Ovary (tissue), 10 donors: ENCODE measurements at places on chromosomes 3 and 15. TPM values are rescaled to one million over a fixed set of nuclear protein-coding genes. Genes with fewer than 3 reads are reported as not detected.

DNA sequence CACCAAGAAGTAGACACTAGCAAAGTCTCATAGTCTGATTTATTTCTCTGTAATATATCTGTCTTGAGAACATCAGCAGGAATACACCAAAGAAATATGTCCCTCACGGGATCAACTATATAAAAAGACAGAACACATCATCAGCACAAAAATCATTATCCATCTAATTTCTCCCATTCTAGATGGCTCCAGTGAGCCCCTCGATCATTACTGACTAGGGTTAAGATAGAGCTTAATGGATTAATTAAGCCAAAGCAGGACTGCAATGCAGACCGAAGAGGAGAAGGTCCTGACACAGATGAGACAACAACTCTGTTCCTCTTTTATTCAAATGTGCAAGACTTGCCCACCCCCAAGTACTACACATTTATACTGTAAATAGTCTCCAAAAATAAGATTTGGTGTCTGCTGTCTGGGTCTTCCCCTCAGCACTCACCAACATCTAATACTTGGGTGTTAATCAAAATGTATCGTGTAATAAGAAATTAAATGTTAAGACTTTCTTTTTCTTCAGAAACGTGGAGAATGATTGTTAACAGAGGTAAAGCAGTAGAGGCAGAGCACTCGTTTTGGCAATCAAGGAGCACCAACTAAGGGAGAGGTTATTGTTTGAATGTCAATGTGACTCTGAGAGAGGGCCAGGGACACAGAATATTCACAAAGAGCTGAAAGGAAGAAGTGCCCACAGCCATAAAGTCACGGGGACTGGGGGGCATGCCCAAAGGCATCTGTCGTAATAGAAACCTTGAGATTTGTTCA, 133.6 kb downstream of the TIGIT start:
- H3K36me3 ChIP-seq: no peaks in the 10 kb centered on the region
- DNase-seq: no peak
- no peaks in the 10 kb centered on the region for H3K27me3 ChIP-seq
- no peak overlapping the region for H3K27ac ChIP-seq
- H3K4me3 ChIP-seq: no peak overlapping the region

GRCh38 chr15:38992506-38992905, 427.9 kb upstream of the RASGRP1 start:
- no peak for DNase-seq
- no peaks in the 10 kb centered on the region for H3K27me3 ChIP-seq
- H3K4me1 ChIP-seq: no peaks in the 10 kb centered on the region

- H3K4me3 ChIP-seq: no peak overlapping the region
- H3K36me3 ChIP-seq: no peaks in the 10 kb centered on the region
- no peak overlapping the region for H3K27ac ChIP-seq
- H3K4me1 ChIP-seq: no peaks in the 10 kb centered on the region
- DNase-seq: no peak
Measured at GRCh38 chr3:144810160-144810559, 838.5 kb downstream of the DIPK2A start.

- no peaks in the 10 kb centered on the region for H3K36me3 ChIP-seq
- no peaks in the 10 kb centered on the region for H3K27me3 ChIP-seq
- H3K4me3 ChIP-seq: no peak overlapping the region
- no peak overlapping the region for H3K27ac ChIP-seq
Measured at GRCh38 chr3:141343077-141343476, 25.2 kb upstream of the ZBTB38 start.

DNA sequence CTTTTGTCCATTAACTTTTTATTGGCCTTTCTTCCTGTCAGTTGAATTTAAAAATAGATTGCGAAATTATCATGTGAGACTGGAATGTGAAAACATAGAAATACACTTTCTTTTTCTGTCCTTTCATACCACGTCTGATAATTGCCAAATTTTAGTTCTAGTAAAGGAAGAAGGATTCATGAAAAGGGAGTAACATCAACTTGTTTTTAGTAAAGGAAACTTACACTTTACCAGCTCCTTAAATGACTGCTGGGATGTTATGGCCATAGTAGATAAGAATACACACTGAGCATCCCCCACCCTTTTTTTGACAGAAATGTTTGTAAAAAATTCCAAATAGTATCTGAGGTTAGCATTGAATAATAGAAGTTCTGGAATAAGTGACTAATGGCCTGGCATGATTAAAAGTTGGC, 137.9 kb downstream of the NEO1 start:
- no peak overlapping the region for H3K4me3 ChIP-seq
- H3K4me1 ChIP-seq: no peaks in the 10 kb centered on the region
- no peak for DNase-seq
- H3K27me3 ChIP-seq: no peaks in the 10 kb centered on the region
- H3K36me3 ChIP-seq: no peaks in the 10 kb centered on the region

GRCh38 chr3:139421460-139421859, 32.0 kb upstream of the COPB2 start:
- H3K27ac ChIP-seq: no peak overlapping the region
- no peaks in the 10 kb centered on the region for H3K27me3 ChIP-seq
- no peak for DNase-seq
- no peaks in the 10 kb centered on the region for H3K36me3 ChIP-seq
- no peak overlapping the region for H3K4me3 ChIP-seq
- no peaks in the 10 kb centered on the region for H3K4me1 ChIP-seq

The CNTN4 gene
- 1.7 TPM for polyA plus RNA-seq

GRCh38 chr15:99425657-99426301, 140.0 kb upstream of the MEF2A start:
- H3K27me3 ChIP-seq: no peaks in the 10 kb centered on the region
- peaks cover 3% of the 10 kb centered on the region for H3K4me1 ChIP-seq
- no peaks in the 10 kb centered on the region for H3K36me3 ChIP-seq
- no peak for DNase-seq
- no peak overlapping the region for H3K27ac ChIP-seq

- no peak for DNase-seq
- H3K27ac ChIP-seq: no peak overlapping the region
- H3K4me1 ChIP-seq: no peaks in the 10 kb centered on the region
- no peak overlapping the region for H3K4me3 ChIP-seq
Measured at GRCh38 chr3:187673012-187673411, 2.8 kb upstream of the SST start.

The GOLGA8R gene
- 2.6 TPM for polyA plus RNA-seq

GRCh38 chr15:100279446-100279845, 62.3 kb downstream of the ADAMTS17 start:
- no peaks in the 10 kb centered on the region for H3K36me3 ChIP-seq
- no peaks in the 10 kb centered on the region for H3K27me3 ChIP-seq
- H3K4me3 ChIP-seq: no peak overlapping the region
- H3K4me1 ChIP-seq: peaks cover 3% of the 10 kb centered on the region
- no peak for DNase-seq
